Effector CD4-positive, alpha-beta T cell (primary cell): ENCODE measurements at places on chromosomes 11 and 22.

DNA sequence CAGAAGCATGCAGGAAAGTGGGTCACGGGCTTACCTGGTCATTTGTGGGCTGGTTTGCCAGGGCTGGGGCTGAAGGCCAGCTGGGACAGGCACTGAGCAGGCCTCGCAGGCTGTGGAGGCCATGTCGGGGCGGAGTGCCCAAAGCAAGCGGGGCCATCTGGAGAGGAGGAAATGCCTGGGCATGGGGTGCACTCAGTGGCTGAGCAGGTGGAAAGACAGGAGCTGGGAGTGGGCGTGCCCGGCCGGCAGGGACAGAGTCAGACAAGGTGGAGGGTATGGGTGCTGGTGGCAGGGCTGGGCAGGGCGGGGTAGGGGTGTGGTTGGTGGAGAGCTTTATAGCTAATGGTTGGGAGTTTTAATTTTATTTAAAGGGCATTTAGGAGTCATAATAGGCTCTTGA lies 27.4 kb downstream of the DAGLA start:
- no peak for DNase-seq

DNA sequence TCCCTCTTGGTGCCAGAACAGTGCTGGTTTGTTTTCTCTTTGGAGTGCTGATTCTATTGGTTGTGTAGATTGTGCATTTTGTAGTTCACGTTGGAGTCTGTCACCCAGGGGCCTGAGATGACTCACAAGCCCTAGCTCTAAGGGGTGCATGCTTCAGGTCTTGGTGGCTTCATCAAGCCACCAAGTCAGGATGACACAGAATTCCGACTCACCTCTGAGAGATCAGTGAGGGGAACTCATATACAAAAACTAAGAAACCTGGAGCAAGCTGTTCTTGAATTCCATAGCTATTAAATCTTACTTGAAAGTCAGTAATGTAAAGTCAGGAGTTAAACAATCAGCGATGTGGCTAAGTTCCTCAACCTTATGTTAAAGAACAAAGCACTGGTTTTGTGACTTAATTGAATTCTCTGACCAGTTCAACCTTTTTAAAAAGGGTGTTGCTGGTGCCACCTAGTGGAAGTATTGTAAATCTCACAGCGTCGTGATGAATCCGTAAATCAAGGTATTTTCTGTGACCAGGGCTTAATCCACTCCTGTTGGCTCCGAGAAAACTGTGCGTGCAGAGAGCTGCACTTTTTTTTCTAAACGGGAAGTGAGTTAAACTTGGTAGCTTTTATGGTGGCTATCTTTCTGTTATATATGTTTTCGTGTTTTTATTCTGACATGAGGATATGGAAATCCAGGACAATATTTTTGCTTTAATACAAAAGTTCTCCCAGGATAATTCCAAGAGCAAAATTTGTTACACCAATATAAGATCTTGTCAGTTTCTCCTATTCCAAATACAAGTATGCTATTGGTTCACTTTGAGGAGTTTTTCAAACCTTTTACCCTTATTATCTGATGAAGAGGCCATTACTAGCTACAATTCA lies 14.6 kb downstream of the MMP13 start:
- no peak for DNase-seq

DNA sequence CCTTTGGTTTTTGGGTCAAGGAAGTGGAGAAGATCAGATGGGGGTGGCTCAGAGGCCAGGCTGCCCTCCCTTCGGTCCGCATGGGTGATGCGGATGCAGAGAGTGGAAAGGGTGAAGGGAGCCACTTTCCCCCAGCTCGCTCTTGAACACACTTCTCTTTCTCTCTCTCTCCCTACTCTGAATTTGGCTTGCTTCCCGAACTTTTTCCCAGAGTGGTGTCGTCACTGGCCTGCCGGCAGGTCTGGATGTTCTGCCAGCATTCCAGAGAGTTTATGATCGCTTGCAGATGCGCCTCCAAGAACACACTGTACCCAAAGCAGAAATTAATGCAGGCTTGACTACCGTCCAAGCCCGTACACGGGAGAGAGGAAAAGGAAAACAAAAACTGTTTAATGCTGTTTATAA lies 103.2 kb downstream of the ZBTB16 start:
- no peak for DNase-seq

- DNase-seq = no peak
Measured at GRCh38 chr11:128896356-128896755, 5.2 kb downstream of the KCNJ5 start.

DNA sequence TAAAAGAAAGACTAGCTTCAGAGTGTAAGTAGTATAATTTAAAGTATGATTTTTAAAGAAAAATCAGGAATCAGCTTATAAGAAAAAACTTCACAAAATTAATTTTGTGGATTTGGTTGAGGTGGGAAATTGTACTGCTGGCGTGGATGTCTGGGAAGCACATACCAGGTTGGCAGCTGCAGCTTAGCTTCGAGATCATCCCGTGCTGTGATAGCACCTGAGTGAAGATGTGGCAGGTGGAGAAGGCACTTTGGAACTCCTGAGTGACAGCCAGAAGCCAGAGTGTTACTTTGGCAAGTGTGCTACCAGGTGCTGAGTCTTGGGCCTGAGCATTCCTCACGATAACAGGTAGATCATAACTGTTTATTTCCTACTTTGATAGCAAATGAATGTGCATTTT lies 17.7 kb downstream of the ZC3H12C start:
- no peak for DNase-seq

DNA sequence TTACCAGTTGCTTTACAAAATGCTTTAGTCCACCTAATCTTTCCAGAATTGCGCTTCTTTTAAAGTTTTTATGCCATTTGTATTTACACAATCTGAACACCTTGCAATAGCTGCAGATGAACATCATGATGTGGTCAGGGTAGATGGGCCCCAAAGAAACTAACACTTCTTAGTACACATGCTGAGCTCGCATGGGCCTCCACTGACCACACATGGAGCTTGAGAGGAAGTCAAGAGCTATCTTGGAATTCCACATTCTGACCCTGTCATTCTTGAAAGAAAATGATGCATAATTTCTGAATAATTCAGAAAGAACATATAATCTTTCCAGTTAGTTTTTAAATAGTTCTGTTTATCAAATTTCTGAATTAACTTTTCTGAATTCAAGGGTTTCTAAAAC lies 7.7 kb downstream of the LIPT2 start:
- no peak for DNase-seq
